ENCODE measurements at places on chromosomes 5 and 9.

DNA sequence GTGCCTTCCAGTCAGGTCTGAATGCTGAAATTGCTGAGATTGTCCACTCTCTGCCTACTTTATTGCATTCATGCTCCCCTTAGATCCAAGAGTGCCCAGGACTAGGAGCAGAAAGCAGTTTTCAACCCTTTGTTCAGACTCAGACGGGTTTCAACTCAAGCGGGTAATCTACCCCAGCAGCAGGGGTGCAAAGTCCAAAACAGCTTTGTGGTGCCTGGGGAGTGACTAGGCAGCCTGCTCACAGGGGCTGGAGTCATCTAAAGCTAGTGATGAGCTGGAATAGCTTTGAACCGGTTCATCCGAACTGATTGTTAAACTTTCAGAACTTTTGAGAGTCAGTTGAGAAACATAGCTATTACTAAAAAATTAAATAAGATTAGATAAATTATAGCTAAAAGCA lies 71.0 kb upstream of the IQGAP2 start:
- no peak for DNase-seq

DNA sequence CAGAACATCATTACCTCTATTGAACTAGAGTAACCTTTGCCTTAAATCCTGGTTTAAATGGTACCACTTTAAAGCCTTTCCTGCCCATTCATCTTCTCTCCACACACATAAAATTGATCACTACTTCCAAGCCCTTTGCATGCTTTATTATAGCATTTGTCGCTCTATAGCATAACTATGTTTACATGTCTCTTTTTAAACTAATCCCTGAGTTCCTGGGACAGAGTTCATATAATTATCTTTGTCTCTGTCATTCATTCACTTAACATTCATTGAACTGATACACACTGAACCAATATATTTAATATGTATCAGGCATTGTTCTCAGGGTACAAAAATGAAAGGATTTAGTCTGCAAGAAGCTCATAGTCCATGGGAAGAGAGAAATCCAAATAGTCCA lies 37.3 kb downstream of the RECK start:
- no peak for DNase-seq

DNA sequence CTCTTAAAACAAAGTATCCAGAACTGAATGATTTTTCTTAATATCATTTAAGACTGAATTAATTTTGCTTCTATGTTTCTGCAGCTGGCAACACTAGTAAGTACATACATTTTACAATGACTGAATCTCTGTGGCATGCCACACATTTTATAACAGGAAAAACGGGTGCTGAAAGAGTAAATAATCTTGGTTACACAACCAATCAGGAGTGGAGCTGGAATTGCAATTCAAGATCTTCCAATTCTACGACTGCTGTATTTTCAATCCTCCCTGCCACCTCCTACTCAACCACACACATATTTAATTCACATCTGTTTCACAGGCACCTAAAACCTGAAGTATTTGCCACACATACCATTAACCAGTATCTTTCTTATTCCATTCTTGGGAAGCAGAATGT lies 52.7 kb upstream of the NR5A1 start:
- no peak for DNase-seq

- DNase-seq, result no peak
These were observed 185.1 kb downstream of the FSTL4 start for GRCh38 chr5:133427121-133427777.

DNA sequence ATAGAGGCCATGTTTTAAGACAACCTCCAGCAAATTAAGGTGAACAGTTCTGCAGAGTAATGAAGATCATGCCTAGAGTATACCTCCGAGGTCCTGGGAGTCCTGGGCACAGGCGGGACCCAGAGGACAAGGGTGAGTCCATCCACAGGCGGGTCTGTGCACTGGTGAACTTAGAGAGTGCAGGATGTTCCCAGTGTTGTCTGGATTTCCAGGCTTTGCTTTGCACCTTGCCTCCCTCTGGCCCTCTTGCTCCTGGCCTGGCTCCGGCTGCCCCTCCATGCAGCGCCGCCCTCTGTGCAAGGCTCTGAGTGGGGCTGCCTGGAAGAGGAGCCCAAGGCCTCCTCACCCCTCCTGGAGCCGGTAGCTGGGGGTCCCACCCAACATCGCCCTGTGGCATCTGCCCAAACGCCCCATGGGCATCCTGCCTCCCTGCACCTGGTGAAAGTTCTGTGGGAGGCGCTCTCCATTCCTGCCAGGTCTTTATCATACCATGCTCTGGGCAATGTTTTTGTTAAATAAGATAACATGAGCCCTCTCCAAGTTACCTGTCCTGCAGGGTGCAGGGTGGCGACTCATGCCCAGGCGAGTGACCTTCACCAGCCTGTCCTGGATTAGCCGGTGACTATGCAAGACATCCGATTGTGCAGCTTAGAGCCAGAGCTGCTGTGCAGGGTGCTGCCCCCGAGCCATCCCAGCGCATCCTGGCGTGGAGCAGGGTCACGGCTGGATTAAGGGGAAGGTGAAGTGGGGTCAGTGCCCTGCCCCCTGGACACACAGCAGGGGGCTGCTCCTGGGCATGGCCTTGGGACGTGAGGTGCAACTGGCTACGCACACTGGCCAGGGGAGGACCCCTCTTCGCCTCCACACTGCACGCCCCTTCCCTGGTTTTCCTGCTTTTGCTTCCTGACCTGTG lies 41.3 kb upstream of the LPCAT1 start:
- DNase-seq, result no peak

DNA sequence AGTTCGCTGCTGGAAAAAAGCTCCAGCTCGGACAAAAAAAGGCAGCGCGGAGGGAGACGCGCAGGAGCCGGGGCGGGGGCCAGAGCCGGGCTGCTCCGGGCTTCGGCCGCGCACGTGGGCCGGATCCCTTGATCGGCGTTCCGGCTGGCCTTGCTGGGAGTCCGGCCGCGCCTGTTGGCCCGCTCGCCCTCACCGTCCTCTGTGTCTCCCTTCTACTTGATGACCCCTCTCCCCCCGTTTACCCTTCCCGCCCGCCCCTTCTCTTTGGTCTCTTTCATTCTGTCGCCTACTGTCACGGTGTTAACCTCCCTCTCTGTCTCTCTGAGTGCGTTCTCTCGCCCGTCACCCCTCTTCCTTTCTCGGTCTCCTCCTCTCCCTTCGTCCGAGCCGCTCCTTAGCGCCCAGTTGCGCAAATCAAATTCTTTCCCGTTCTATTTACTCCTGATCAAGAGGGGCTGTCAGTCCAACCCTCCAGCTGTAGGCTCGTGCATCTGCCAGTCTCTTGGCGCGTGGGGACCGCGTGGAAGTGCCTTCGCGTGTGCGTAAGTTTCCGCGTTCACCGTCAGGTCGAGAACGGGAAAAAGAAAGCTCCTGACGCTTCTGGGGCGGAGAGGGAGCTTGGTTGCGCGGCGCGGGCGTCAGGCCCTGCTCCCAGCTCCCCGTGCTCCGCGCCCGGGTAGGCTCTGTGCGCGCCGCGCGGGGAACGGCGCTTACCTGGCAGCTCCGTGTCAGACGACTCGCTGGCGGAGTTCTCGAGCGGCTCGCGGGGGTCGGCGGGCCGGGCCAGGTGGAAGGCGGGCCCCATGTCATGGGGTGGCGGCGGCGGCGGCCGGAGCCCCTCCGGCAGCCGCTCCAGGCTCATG lies 798 bp downstream of the PITX1 start:
- DNase-seq, result no peak

DNA sequence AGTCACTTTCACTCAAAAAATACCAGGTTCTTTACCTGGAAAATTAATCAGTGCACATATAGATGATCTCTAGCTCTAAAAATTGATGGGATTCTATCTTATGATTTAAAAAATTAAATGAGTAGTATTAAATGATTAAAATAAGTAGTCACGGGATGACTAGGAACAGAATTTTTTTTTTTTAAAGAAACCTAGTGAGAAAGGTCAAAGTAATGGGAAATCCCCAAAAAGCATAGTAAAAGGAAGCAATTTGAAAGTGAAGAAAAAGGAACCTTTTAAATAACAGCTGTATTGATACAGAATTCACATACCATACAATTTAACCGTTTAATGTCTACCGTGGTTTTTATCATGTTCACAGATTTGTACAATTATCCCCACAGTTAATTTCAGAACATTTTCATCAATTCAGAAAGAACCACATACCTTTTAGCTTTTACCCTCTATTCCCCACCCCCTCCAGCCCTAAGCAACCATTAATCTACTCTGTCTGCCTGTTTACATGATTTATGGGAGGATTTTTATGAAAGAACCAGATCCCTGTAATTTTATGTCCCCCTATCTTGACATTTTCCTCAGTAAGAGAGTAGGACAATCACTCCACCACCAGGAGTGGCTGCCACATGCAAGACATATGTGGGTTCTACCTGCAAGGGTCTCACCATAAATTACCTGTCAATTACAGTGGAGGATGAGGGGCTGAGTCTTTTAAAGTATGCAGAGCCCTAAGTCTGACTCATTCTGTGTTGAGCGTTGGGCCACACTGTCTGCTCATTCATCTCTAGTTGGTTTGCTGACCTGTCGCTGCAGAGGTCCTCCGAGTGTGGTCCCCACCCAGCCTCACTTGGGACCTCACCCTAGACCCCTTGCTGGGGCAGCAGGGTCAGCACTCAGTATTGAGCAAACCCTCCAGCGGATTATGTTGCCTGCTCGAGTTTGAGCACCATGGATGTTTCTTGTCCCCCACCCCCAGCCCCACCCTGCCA lies 16.0 kb downstream of the ANKRD33B start:
- no peak for DNase-seq

DNA sequence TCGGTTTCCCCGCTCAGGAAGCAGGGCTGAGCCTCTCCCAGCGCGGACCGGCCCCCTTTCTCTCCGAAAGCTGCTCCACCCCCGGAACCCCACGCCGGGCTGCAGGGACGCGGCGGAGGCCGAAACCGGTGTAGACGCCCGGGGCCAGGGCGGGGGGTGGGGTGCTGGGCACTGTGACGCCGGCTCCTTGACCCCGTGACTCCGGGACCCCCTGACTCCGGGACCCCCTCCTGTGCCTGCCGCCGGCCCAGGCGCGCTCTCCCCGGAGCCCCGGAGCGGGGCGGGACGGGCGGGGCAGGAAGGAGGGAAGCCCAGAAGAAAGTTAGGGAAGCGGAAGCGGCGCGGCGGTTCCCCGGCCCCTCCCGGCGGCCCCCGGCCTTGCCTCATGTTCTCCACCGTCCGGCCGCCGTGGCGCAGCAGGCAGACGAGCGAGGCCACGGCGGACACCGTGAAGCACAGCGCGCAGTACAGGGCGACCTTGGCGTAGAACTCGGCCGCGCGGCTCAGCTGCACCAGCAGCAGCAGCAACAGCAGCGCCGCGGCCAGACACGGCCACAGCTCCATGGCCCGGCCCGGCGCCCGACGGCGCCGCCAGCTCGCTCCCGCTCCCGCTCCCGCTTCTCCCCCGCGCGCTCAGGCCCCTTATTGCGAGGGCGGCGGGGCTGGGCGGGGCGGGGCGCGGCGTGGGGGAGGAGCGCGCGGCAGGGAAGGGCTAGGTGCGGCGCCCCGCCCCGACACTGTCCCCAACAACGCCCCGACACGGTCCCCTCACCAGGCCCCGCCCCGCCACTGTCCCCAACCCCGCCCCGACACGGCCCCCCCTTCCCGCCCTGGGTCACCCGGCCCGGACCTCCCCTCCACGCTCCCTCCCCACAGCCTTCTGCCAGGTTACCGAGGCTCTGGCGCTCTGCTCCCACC lies at the start of gene AGPAT2:
TSS of gene AGPAT2 (minus strand) at position 664 of the 918 bp plus-strand sequence. CDS start at position 564, 100 bp downstream.
- DNase-seq, result peak; percentile 53

- no peak for DNase-seq
These were observed 26.7 kb downstream of the PWWP2A start for GRCh38 chr5:160092514-160092913.

GRCh38 chr5:141094481-141095262 lies at the start of gene PCDHB2:
TSS of gene PCDHB2 (plus strand) at chr5:141094615. CDS start at chr5:141094791, 176 bp downstream.
- DNase-seq, result no peak

GRCh38 chr9:126979461-126979860 lies 64.9 kb downstream of the RALGPS1 start:
- no peak for DNase-seq

All from stimulated activated CD8-positive, alpha-beta memory T cell treated with anti-CD3 and anti-CD28 coated beads, Interleukin-2, amount 100 ng/mL, for 1 hour (primary cell).